Neuronal stem cell (in vitro differentiated cells): ENCODE measurements at places on chromosomes 4 and X.

DNA sequence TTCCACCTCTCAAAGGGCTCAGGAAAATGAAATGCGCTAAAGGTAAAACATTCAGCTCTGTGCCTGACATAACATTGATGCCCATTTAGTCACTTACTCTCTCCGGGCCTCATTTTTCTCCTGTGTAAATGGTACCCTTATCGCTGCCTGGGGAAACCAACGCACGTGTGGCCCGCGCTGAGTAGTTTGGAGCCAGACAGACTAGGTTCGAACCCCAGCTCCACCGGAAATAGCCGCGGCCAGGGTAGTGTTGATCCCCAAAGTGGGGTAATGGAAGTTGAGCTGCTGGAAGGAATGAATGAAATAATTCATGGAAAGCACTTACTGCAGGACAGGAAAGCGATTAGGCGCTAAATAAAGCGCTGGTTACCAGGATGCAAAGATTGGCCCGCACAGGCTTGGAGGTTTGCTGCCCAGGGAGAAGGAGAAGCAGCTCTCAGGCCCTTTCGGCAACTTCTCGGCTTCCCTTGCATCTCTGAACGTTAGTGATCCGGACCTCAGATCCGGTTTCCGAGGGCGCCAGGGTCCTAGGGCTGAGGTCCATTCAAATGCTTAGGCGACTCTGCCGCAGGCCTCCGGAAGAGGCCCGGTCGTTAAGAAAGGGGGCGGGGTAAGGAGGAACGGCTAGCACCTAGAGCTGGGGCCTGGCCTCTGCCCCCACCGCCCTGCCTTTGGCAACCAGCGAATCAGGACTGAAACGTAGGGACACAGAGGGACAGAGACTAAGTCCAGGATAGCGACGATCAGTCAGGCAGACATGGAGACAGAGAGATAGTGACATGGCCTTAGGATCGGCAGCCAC, 13.3 kb downstream of the NKX3-2 start:
- no peak for DNase-seq
- H3K4me3 ChIP-seq: no peak overlapping the region
- H3K27me3 ChIP-seq: peaks cover 94% of the 10 kb centered on the region
- no peak overlapping the region for H3K27ac ChIP-seq

- no peak overlapping the region for H3K27ac ChIP-seq
- H3K4me3 ChIP-seq: no peak overlapping the region
- H3K4me1 ChIP-seq: no peaks in the 10 kb centered on the region
- DNase-seq: no peak
- H3K36me3 ChIP-seq: no peaks in the 10 kb centered on the region
Measured at GRCh38 chr4:119832776-119833175, 204.2 kb upstream of the PDE5A start.

- H3K4me3 ChIP-seq: no peak overlapping the region
- no peaks in the 10 kb centered on the region for H3K4me1 ChIP-seq
- no peak overlapping the region for H3K27ac ChIP-seq
- H3K36me3 ChIP-seq: no peaks in the 10 kb centered on the region
Measured at GRCh38 chr4:14667624-14668151, 334.6 kb upstream of the CPEB2 start.

DNA sequence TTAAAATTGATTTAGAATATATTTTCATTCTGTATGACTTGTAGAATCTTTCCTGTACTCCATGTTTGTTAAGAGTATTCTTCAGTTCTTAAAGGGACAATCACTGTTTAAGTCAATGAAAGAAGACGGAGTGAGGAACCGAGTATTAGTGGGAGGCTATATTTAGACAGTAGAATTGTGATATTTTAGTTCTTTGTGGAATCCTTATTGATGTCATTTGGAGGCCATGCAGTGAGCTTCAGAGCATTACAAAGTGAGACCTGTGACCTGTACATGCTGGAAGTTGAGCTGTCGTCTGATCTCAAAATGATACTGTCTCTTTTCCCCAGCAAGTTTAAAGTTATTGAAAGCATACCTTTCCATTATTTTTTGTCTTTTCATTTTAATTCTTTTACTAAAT, 394.7 kb downstream of the GALNTL6 start:
- no peak overlapping the region for H3K27ac ChIP-seq
- H3K27me3 ChIP-seq: no peaks in the 10 kb centered on the region
- no peak for DNase-seq
- no peaks in the 10 kb centered on the region for H3K4me1 ChIP-seq

DNA sequence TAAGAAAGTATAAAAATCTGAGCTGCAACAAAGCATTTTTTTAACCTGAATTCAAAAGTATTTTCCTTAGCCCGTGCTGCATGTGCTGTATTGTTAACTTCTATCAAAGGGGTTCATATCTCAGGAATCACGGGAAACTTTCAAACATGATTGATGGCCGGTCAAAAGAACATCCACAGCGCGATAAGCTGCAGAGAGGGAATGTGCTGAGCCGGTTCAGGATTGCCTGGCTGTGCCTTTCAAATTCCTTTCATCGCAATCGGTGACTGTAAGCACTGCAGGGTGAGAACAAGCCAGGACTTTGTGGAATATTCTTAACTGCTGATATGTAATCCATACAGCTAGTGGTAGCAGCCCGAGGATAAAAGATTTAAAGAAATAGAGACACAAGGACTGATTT, 210.9 kb upstream of the NOCT start:
- no peak overlapping the region for H3K4me3 ChIP-seq
- H3K4me1 ChIP-seq: no peaks in the 10 kb centered on the region
- no peak for DNase-seq
- no peaks in the 10 kb centered on the region for H3K36me3 ChIP-seq

- H3K27me3 ChIP-seq: no peaks in the 10 kb centered on the region
- H3K36me3 ChIP-seq: no peaks in the 10 kb centered on the region
- no peak for DNase-seq
- H3K4me3 ChIP-seq: no peak overlapping the region
- no peaks in the 10 kb centered on the region for H3K4me1 ChIP-seq
Measured at GRCh38 chr4:73669410-73670183, 49.4 kb upstream of the RASSF6 start.

- H3K4me3 ChIP-seq: no peak overlapping the region
- H3K27ac ChIP-seq: no peak overlapping the region
- no peaks in the 10 kb centered on the region for H3K4me1 ChIP-seq
- no peaks in the 10 kb centered on the region for H3K27me3 ChIP-seq
Measured at GRCh38 chr4:46931981-46932380, 22.9 kb upstream of the COX7B2 start.
